Fibroblast of skin of right quadriceps (primary cell): ENCODE measurements at places on chromosomes 16 and 17.
A peak's percentile ranks its signal among the peaks of the same experiment; 100 is the strongest.

DNA sequence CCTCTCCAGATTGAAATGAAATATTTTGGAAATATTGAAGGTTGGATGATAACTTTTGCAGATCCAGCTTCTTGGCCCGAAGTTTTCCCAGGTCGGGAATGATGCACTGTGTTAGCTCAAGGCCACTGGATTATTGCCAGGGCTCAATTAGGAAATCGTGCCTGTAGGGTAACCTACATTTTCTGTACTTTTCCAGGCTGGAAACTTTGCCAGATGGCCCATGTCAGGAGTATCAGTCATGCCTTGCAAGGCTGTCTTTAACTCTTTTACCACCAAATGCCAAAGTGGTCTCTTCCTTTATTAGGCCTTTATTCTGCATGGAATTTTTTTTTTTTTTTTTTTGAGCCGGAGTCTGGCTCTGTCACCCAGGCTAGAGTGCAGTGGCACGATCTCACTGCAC is 8.9 kb upstream of the SEC14L1 start:
- DNase-seq = peak; percentile 88

DNA sequence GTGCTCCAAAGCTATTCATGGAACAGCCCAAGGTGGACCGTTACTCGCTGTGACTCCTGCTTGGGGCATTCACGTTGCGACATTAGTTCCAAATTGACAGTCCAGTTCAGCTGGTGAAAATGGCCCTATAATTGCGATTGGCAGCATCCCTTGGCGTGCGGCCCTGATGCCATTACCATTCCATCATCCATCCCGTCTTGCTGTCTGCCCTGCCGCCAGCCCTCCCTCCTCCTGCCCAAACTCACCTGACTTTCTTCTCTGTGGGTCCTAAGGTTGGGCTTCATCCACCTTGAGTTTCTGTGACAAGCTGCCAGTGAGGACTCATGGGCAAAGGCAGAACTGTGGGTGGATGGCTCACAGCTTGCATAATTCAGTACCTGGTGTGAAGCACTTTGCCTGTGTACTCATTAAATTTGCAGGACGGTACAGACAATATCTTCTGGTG is 104.6 kb downstream of the RPTOR start:
- DNase-seq = no peak

DNA sequence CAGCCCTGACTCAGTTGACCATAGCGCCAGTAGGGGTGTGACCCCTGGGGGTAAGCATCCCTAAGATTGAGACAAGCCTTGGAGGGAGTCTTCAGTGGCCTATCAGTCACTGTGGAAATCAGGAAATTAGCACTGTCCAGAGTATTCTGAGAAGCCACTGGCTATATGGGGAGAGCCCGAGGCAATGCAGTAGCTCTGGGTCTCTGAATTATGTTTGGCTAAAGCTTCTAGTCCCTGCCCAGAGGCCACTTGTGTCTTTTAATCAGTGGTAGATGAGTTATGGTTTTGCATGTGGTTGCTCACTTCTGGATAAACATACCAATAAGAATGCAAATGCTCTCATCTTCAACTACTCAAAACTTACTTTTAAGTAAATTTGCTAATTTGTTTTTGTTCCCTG is 100.6 kb upstream of the TOX3 start:
- DNase-seq = no peak

GRCh38 chr17:1491443-1492248 is 840 bp downstream of the MYO1C start:
- peak; percentile 47 for DNase-seq

GRCh38 chr17:4938688-4939545 is 929 bp downstream of the SLC25A11 start:
- DNase-seq = no peak

GRCh38 chr17:46144246-46144645 is 49.0 kb downstream of the KANSL1 start:
- no peak for DNase-seq

DNA sequence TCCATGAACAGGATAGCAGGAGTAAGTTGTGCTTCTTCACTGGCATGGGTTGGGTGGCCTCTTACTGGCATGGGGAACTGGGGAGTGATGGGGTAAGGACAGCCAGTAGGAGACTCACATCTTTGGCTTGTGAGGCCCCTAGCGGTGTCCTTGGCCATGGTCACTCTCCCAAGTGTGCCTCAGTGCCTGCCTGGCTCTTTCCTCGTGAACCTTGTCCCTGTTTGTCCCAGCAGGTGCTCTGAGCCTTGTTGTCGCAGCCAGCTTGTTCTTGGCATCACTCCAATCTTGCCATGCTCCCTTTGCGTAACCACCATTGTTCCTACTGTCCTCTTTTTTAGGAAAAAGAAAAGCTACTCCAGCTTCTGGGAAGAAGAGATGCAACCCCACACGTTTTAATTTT is 53.6 kb upstream of the SDK2 start:
- DNase-seq = no peak

DNA sequence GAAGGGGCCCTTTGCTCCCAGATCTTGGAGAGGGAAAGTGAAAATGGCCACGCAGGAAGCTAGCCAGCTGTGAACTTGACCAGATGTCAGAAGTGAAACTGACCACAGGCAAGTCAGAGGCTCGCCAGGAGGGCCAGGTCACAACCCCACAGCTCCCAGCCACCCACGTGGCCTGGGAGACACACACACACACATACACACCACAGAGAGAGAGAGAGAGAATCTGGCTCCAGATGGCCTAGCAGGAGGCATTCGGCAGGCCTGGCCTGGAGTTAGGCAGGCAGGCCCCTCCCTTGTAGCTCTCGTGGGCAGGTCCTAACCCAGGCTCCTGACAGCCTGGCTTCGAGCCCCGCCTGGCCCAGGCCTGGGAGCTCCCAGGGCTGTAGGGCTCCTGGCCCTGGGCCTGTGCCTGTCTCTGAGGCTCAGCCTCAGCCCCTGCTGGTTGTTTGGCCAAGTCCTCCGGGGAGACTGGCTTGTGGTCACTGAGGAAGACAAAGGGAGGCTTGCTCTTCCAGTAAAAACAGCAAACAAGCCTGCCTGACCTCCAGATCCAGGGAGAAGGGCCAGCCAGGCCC is 20.2 kb downstream of the NGFR start:
- DNase-seq = peak; percentile 75

DNA sequence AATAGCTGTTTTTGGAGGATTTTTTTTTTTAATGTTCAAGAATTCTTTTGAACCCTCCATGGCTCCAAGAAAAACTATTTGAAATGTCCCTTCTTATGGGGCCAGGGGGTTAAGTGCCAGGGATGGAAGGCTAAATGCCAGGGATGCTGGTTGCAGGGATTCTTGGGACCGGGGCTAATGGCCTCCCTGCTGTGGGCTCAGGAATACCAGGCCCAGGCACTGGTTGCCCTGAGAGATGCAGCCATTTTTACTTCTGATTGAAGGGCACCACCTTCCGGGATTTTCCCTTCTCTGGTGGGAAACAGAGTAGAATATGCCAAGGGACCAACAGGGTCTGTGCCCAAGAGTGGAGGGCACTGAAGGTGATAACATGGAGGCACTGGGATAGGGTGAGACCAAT is 10.9 kb upstream of the KAT7 start:
- no peak for DNase-seq

- DNase-seq = peak; percentile 54
Measured at GRCh38 chr16:85174871-85175723, 62.8 kb upstream of the CIBAR2 start.

GRCh38 chr17:55962951-55963401 is 190.3 kb upstream of the ANKFN1 start:
- DNase-seq = no peak

- no peak for DNase-seq
Measured at GRCh38 chr16:77297996-77298395, 98.8 kb downstream of the SYCE1L start.

DNA sequence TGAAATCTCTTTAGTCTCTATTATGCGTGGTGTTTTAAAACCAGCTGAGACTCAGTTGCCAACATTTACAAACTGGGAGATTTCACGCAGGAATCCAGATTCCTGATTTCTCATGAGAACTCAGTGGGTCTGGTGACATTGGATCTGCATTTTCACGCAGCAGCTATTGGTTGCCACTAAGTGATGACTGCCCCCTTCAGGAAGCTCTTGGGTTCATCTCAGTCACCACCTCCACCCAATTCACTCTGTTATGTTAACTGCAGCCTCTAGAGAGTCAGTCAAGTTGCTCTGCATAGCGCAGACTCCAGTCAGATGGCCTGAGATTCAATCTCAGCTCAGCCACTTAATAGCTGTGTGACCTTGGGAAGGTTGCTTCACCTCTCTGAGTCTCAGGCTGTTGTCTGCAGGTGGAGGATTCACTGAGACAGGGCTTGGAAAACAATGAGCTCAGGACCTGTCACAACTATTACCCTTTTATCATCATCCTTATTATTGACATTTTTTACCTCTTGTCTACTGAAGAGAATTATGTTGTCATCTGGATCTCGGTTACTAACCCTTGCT is 6.4 kb downstream of the SHISA9 start:
- no peak for DNase-seq

- DNase-seq = no peak
Measured at GRCh38 chr17:63418540-63418939, 27.6 kb downstream of the CYB561 start.

GRCh38 chr17:71315568-71315967 is 805.3 kb upstream of the SOX9 start:
- DNase-seq = no peak

DNA sequence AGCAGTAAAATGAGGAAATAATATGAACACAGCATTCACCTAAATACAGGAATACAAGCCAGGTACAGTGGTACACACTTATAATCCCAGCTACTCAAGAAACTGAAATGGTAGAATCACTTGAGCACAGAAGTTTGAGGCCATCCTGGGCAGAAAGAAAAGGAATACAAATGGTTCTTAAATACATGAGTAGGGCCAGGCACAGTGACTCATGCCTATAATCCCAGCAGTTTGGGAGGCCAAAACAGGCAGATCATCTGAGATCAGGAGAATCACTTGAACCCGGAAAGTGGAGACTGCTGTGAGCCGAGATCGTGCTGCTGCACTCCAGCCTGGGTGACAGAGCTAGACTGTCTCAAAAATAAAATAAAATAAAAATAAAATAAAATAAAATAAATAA is 23.0 kb upstream of the SMG8 start:
- no peak for DNase-seq

- no peak for DNase-seq
Measured at GRCh38 chr16:87003414-87003755, 313.8 kb downstream of the C16orf95 start.

DNA sequence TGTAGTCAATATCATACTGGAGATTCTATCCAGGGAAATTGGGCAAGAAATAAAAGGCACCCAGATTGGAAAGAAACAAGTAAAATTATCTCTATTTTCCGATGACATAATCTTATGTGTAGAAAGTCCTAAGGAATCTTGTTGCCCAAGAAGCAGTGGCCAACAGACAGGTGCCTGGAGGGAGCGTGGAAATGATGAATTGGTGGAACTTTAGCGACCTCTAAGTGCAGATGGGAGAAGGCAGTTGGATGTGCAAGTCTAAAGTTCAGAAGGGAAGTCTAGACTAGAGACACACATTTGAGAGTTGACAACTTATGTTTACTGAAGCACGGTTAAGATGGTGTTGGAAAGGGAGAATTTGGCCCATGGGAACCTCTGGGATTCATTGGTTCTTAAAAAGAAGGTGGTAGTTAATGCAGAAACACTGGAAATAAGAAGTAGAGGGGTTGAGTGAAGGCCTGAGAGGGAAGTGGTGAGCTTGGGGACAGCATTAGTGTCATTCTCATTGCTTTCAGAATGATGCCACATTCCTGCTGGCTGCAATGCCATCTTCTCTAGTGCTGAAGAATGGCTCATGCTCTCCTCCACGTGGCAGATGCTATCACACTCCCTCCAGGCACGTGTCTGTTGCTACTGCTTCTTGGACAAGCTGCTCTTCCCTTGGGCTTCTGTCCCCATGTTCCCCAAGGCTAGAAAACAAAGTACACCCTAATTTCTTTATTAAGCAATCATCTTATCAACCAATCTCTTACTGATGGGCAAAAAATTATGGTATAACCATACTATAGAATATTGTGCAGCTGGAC is 24.0 kb downstream of the TAT start:
- no peak for DNase-seq

GRCh38 chr16:27387724-27388123 is 14.2 kb upstream of the IL21R start:
- DNase-seq = no peak

- no peak for DNase-seq
Measured at GRCh38 chr17:44584443-44584842, 27.2 kb downstream of the FZD2 start.

DNA sequence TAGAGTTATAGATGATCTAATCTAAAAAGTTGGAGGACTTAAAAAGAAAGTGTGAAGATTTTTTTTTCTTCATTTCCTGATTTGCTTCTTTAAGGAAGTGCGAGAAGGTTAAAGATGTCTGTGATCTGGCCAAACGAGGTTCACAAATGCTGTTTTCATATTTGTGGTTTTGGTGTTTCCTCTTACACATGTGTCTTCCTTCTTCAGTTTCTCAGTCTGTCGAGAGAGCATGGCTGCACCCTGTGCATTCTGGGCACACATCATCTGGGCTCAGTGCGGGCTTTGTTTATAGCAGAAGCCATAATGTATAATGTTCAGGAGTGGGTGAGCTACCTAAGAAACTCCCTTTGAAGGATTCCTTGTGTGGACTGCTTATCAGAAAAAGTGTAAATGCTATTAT is 260.4 kb upstream of the TBX2 start:
- peak; percentile 78 for DNase-seq

DNA sequence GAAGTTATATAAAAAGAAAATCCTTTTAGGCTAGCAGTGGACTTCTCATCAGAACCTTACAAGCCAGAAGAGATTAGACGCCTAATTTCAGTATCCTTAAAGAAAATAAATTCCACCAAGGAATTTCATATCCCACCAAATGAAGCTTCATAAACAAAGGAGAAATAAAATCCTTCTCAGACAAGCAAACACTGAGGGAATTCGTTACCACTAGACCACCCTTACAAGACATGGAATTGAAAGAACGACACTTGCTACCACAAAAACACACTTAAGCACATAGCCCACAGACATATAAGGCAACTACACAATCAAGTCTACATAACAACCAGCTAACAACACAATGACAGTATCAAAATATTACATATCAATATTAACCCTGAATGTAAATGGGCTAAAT is 299.2 kb downstream of the TOX3 start:
- no peak for DNase-seq

GRCh38 chr16:67415872-67416793 is at the start of gene ZDHHC1:
TSS of gene ZDHHC1 (minus strand) at chr16:67416477. CDS start at chr16:67407775, 8,702 bp downstream.
- peak; percentile 68 for DNase-seq

GRCh38 chr17:17573912-17574311 is 17.6 kb downstream of the PEMT start:
- DNase-seq = no peak

DNA sequence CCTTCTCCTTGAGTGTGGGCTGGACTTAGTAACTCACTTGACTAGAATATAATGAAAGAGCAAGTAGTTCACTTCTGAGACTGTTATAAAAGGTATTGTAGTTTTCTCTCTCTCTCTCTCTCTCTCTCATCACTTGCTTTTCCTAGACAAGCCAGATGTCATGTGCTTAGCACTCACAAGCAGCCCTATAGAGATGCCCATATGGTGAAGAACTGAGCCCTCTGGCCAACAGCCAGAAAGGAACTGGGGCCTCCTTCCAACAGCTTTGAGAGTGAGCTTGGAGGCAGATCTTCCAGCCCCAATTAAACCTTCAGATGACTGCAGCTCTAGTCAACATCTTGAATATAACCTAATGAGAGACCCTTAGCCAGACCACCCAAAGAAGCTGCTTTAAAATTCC is 440.5 kb downstream of the GRIN2A start:
- no peak for DNase-seq
